ENCODE measurements at places on chromosomes 3 and 15.

DNA sequence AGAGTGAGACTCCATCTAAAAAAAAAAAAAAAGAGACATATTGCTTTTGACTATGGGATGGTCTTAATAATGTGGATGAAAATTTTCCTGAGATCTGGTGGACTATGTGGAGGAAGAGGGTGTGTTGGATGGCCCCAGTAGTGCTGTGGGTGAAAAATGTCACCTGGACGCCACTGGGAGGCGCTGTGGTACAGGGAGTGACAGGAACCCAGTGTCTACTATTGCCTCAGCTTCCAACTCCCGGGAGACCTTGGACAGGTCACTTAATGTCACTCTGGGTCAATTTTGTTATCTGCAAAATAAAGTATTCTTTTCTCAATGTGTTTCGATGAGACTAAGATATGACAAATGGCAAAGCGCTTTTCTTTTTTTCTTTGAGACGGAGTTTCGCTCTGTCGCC lies 27.7 kb upstream of the DCP1A start:
- no peak for DNase-seq

DNA sequence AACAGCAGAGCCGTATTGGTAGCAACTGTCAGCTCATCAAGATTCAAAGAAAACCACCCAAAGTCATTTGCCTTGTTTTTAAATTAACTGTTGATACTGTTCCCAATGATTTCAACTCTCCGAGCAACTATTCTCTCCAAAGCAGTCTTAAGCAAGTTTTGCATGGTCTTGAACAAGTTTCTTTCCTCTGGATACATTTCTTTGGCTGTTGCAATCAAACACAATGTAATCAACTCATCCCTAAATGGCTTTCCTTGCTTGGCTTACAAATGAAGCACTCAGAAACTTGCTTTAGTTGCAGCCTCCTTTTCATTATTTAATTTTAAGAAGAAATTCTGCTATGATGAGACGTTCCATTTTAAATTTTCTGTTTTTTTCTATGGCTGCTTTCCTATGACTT lies 15.5 kb upstream of the MUC13 start:
- no peak for DNase-seq

DNA sequence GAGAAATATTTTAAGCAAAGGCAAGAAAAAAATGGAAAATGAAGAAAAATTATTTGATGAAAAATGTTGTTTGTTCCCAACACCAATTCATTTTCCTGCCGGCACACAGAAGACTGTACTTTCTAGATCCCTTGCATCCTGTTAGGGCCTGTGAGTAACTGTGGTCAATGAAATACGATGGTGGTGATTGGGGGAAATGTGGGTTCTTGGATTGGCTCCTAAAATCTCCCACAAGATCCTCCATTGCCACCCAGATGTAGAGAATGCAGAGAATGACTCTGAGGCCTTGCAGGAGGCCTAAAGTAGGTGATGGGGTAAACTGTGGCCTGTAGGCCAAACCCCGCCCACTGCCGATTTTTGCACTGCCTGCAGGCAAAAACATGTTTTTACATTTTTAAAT lies 46.3 kb upstream of the C3orf70 start:
- no peak for DNase-seq

DNA sequence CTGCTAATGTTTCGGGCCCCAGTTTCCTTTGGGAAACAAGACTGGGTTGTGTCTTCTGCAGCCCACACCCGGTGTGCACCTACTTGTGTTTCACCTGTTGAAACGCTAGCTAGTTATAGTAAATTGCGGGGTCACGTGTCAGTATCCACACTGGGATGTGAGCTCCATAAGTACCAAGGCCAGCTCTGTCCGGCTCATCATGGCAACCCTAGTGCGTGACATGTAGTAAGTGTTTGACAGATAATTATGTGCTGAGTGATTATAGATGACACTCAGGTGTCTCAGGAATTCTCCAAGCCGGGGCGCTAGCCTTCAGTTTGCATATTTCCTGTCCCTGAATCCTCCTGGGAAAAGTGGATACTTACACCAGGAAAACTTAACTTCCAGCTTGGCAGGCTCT lies 12.8 kb downstream of the APOD start:
- no peak for DNase-seq

DNA sequence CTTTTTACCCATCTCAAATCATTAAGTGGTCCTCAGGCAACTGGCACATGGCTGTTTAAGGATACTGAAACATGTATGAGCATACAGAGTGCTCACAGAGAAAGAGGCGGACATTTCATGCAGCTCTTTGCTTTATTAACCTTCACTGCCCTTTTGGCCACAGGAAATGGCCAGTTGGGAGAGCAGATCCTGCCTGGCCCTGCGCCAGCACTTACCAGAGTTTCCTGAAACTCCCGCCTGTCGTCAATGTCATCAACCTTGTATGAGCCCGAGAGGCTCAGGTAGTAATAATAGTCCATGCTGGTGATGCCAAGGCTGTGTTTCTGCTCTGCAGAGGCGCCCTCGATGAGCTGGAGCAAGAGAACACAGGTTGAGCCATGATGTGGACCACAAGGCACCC lies 17.8 kb downstream of the LDHAL6B start:
- no peak for DNase-seq

DNA sequence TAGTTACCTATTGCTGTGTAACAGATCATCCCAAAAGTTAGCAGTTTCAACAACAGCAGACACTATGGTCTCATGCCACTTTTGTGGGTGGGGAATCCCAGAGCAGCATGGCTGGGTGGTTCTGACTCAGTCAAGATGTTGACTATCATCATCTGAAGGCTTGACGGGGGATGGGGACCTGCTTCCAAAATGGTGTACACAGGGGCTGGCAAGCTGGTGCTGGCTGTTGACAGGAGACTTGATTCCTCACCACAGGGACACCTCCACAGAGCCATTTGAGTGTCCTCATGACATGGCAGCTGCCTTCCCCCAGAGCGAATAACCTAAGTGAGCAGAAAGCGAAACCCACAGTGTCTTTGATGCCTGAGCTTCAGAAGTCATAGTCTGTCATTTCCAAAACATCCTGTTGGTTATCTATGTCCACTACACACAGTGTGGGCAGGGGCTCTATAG lies 19.1 kb downstream of the DNAJB8 start:
- DNase-seq: no peak

DNA sequence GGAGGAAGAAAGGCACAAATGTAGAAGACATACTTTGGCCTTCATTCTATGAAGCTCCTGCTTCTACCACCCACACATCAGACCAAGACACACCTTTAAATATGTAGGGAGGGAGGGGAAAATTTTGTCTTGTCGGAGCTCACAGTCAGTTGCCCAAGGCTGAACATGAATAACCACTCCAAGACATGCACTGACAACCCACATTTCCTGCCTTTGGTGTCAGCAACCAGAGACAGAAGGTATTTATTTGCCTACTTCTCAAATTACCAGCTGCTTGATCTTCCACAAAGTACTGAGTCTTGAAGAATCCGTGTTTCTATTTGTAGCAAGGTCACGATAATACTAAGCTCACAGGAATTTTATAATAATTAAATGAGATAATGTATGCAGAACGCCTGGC lies 169.7 kb downstream of the KCNMB2 start:
- no peak for DNase-seq

DNA sequence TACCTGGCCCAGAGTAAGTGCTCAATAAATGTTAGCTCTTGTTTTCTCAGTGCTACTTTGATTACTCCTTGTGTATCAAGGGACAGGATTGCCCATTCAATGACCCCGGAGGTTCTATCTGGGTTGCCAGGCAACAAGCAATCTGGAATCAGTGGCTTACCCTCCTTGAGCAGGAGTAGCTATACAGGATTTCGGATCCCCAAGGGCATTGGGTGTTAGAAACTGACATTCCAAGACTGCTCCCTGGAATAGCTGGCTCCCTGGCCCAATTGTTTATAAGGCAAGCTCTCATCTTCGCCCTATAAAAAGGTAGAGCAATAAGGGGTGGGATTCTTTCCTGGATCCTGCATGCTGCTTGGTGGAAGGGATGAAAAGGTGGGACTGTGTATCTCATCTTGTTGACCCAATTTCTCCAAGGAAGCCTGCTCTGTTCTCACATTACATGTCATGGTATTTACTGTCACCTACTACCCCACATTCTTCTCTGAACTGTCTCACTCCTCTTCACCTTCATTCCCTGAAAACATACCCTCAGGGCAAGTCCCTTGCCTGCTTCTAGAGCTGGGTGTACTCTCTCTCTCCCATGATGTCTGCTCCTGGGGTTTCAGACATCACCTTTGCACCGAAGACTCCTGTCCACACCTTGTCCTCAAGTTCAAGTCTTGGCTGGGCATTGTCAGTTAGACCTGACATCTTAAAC lies 26.4 kb upstream of the SCN10A start:
- no peak for DNase-seq

DNA sequence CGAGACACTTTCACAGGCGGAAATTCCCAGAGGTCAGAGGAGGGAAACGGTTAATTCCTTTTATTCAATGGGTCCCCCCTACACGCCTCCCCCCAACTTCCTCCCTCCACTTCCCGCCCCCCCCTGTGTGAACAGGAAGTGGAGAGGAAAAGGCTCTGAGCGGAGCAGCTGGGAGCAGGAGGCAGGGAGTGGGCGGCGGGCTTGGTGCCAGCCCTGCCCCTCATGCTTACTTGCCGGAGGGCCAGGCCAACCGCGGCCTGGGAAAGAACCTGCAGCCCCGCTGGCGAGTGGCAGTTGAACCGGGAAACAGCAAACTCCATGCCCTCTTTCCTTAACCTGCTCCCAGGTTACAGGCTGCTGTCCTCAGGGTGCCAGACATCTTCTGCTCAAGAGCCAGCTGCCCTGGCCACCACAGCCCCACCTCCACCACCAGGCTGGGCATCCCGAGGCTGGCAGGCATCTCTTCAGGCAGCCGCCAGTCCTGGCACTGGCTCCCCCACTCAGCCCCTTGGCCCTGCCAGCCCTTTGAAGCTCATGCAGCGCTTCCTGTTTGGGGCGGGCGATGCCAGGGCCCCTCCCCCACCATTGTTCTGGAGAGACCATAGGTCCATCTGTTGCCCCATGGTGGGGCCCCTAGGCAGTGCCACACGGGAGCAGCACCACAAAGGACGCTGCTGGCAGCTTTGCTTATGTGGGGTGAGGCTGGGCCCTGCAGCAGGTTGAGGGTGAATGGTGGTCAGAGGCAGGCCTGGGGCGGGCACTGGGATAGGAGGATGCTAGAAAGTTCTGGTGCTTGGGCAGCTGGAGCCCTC lies 12.9 kb downstream of the VPS18 start:
- DNase-seq: no peak

DNA sequence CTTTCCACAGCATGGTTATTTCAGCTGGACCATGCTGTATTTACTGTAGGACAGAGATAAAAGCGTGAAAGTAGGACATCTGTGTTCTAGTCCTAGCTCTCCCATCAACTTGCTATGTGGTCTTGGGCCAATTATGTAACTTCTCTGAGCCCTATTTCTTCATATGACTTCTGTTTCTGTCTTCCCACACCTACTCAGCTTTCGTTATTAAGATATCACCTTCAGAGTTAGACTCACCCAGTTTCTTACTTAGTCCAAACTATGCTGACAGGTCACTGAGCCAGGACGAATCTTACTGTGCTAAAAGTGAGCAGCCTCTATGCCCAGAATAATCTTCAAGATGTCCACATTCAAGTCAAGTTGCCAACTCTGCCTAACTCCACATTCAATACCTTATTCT lies 283.7 kb downstream of the IL5RA start:
- no peak for DNase-seq

DNA sequence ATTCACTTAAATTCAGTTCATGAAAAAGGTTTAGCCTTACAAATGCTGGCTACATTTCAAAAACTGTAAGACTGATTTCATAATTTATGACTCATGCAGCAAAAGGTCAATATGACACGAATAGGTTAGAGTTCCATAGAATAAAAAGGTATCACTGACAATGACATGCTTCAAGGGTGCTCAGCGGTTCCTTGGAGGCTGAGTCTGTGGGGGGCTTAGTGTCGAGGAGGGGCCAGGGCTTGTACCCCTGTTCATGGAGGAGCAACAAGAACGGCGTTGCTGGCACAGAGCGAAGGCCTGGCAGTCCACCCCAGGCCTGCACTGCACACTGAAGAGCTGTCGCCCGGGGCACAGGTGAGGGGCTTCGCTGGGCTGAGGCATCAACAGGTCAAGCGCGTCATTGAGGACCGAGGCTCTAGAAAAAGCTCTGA lies 174.2 kb downstream of the NR1D2 start:
- no peak for DNase-seq

- DNase-seq: no peak
Observed at GRCh38 chr3:150268426-150269391, 139.4 kb upstream of the TSC22D2 start.

- no peak for DNase-seq
Observed at GRCh38 chr3:126512916-126513650, 4.5 kb downstream of the UROC1 start.

DNA sequence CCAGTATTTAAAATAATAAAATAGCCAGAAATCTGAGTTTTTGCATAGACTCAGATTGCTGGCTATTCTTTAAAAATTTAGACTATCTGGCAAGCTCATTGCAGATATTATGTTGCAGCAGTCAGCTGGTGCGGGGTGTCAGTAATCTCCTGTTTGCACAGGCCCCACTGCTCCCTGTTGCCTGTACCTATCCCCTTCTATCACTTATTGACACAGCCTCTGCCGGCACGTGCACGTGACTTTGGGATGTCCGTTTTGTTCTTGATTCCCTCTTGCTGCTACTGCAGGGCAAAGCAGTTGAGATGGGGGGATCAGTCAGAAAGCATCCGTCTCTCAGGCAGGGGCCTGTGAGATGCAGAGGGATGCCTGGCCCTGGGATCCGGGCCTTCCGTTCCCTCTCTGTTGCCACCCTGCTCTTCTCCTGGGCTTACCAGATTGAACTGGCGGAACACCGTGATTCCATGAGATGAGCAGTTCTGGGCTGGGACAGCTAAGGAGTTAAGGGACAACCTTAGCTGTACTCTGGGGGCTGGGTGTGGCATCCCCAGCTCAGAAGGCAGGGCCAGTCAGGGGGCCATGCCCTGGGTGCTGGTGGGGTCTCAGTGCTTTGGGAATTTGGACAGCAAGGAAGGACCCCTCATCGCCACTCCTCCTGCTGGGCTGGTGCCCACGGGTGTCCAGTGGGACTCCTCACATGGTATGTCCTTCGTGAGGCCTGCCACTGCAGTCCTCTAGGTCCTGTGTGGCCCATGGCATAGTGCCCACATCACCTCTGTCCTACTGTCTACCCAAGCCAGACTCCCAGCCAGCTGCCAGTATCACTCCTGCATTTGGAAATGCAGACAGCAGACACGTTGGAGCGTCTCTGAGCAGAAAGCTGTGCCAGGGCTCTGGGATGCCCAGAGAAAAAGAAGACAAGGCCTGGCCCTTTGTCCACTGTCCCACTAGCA lies 11.8 kb downstream of the MRAS start:
- no peak for DNase-seq

DNA sequence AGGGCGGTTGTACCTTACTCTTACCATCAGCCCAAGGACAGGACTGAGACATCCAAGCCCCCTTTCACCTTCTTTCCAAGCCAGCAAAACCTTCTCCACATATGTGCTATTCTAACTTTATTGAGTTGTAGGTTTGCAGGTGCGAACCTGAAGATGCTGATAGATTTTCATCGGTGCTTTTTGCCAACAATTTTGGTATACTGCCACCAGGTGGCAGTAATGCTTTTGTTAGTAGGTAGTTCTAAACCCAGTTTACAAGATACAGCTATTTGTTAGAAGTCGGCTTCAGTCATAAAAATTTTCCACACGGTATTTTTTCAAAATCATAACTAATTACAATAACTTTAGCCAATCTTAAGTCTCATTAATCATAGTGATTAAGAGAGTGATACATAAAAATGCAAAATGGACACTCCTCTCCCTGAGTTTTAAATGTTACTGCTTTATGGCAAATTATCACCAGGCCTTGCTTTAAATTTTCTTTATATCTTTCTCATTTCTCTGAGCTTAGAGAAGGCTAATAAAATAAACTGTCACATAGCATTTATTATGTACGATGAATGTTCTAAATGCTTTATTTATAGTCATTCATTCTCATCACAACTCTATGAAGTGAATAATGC lies 636 bp downstream of the TBC1D21 start:
- DNase-seq: no peak

Data from activated CD8-positive, alpha-beta memory T cell treated with anti-CD3 and anti-CD28 coated beads for 4 hours (primary cell).